Sigmoid colon (tissue), 7 donors: ENCODE measurements at places on chromosomes 6 and 20. TPM values are rescaled to one million over a fixed set of nuclear protein-coding genes. Genes with fewer than 3 reads are reported as not detected.

GRCh38 chr6:55319961-55320695, 7.1 kb upstream of the GFRAL start:
- no peak for DNase-seq

GRCh38 chr6:83708970-83709747, at the start of gene SNAP91:
SNAP91 (minus strand) TSS chr6:83709101; CDS start chr6:83707927, 1,174 bp downstream.
- DNase-seq: peak; percentile 56

C6orf136 gene
- total RNA-seq: 9.1 TPM

GRCh38 chr6:154555073-154555677, 44.7 kb upstream of the CNKSR3 start:
- no peak for DNase-seq

- no peak for DNase-seq
These were observed 65.5 kb upstream of the F13A1 start for GRCh38 chr6:6386010-6386409.

DNA sequence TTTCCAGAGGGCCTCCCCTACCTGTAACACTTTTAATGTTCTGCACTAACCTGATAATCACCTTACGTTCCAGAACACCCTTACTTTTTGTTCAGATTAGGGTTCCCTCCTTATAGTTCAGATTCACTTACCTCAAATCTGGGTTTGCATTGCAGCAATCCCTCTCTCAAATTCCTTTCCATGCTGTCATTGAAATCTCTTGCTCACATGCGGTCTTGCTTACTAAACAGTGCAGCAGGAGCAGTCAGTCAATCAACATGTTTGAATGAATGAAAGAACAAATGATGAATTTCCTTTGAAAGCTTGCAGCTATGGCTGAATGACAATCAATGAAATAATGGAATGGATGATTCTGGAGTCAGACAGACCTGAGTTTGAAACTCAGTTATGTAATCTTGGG, 200.1 kb downstream of the HIVEP2 start:
- no peak for DNase-seq

DNA sequence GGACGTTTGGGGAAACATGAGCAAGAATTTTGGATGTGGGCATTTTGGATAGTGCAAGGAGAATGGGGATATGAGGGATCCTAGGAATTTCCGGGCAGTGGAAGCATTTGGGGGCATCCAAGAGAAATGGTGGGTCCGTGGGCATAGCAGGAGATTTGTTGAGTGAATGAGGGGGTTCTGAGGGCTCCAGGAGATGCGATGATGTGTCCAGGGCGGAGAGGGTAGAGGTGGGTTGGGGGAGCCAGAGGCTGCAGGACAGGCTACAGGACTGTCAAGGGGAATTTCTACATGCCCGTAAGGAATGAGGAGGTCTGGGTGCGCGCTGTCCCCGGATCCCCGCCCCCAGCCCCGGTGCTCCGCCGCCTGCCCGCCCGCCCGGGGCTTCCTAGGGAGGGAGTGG, 364 bp downstream of the FRS3 start:
- no peak for DNase-seq

- DNase-seq: no peak
These were observed 23.9 kb downstream of the RALY start for GRCh38 chr20:34017610-34018009.

SPATA25 gene
- 1.8 TPM for total RNA-seq

SLC22A7 gene
- not detected for total RNA-seq

DNA sequence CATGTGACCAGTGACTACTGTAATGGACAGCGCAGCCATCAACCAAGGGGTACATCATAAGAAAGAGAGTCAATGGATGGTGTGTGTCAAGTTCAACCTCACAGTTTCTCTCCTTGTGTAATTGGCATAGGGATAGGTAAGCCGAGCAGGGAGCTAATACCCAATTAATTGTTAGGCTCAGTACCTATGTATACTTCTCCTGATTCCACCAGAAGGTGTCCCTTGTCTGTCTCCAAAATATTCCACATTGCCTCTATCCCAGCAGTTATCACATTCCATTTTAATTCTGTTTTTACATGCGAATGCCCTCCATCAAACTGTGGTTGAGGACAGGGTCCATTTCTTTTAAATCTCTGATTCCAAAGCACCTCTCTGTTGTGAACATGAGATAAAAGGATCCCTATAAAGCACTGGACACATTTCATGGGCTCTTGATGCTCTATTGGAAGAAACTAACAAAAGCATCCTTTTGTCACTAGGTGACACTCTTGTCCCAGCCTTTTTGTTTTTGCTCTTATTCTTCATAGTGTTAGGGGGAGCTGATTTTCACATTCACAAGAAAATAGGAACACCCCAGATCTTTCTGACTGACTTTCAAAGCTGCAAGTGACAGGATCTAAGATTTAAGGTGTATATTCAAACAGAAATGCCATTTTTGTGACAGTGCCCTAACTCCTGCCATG, 38.9 kb downstream of the FBXO9 start:
- DNase-seq: no peak

- no peak for DNase-seq
These were observed 164.0 kb downstream of the TBC1D7 start for GRCh38 chr6:13164291-13164690.

- no peak for DNase-seq
These were observed 280.4 kb downstream of the PTPRK start for GRCh38 chr6:128240024-128240428.

SLC22A2 gene
- 0.36 TPM for total RNA-seq

- DNase-seq: no peak
These were observed 230.1 kb downstream of the NFATC2 start for GRCh38 chr20:51312480-51312783.

CPXM1 gene
- 2.5 TPM for total RNA-seq

CYP39A1 gene
- total RNA-seq: 5.3 TPM

GRCh38 chr6:31879901-31880300, 1.1 kb upstream of the SLC44A4 start:
- DNase-seq: no peak
